ENCODE measurements at places on chromosomes 3 and 15. TPM values are rescaled to one million over a fixed set of nuclear protein-coding genes. Genes with fewer than 3 reads are reported as not detected.

Gene DAPK2
- 65.6 TPM for total RNA-seq

Gene SKIC8
- total RNA-seq, result 30.3 TPM

Gene MCTP2
- total RNA-seq, result 1.1 TPM

Gene PLA2G4E
- total RNA-seq, result not detected

Gene SLCO3A1
- total RNA-seq, result 9.4 TPM

Gene GOLGA8O
- 0.48 TPM for total RNA-seq

Gene PLXND1
- 49.9 TPM for total RNA-seq

Gene TMEM207
- total RNA-seq, result not detected

Gene TATDN2
- 16.3 TPM for total RNA-seq

Gene CAPN3
- 413 TPM for total RNA-seq

Gene ALDH1L1
- total RNA-seq, result 34.5 TPM

Gene CHRNA7
- total RNA-seq, result 0.45 TPM

Gene RBMS3
- 28.1 TPM for total RNA-seq

Gene TMPRSS7
- not detected for total RNA-seq

Gene ESYT3
- 2.6 TPM for total RNA-seq

Gene GOLGA6L10
- 0.66 TPM for total RNA-seq
